ENCODE measurements at places on chromosomes 16 and 17.

- peak; percentile 49 for DNase-seq
These were observed 1.0 kb downstream of the IRX3 start for GRCh38 chr16:54285414-54286089.

DNA sequence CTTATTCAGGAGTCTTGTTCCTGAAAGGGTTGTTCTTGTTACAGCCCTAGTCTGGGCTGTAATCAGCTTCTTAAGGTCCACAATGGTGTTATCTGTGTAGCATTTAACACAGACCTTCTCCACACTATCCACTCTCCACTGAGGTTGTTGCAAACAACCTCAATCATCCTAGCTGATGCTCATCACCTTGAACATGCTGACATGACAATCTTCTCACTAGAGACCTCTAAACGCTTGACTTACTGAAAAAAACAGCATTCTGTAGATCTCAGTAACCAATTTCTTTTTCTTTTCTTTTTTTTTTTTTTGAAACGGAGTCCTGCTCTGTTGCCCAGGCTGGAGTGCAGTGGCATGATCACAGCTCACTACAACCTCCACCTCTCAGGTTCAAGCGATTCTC lies 3.6 kb downstream of the TNFRSF17 start:
- no peak for DNase-seq

DNA sequence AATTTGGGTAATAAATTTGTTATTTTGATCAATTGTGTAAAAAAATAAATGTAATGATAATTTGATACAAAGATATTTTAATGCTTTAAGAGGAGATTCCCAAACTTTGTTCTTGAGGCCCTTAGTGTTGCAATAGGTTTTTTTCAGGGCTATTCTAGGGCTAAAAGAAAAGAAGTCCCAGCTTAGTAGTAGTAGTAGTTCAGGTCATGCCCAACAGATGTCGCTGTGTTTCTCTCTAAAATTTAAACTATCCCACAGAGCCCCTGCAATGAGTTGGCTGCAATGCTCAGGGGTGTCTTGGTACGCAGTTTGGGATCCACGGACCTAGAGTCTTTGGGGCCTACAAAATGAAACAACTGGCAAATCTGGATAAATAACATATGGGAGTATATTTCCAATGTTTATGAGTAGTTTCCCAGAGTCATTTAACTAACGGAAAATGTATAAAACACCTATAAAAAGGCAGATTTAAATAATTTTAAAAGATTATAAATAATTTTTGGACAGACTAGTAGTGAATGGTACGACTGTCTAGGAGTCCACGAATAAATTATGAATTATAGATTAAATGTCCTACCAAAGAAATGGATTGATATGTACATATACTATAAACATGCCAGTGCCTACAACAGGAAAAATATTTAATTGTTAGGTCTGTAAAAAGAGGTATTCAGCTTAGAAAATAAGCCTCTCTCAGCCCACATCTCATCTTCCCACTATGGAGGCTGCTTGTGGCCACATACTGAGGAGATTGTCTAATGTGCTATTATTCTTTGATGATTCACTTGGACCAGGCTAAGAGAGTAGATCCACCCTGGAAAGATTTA lies 228.5 kb upstream of the PMFBP1 start:
- DNase-seq: peak; percentile 57

GRCh38 chr17:66416207-66416940 lies 114.0 kb downstream of the PRKCA start:
- DNase-seq: no peak

DNA sequence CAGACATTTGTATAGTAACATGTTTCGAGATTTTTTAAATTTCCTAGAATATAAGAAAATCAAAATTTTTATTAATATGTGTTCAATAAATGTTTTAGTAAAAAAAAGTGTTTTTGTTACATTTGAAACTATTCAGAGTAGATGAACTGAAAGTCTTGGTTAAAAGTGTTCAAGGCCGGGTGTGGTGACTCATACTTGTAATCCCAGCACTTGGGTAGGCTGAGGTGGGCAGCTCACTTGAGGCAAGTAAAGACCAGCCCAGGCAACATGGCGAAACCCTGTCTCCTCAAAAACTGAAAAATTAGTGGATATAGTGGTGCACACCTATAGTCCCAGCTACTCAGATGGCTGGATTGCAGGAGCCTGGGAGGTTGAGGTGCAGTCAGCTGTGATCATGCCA lies 16.8 kb upstream of the PHKG2 start:
- no peak for DNase-seq

All from nephron progenitor cell (in vitro differentiated cells).